Urothelium cell line (cell line): ENCODE measurements at places on chromosomes 5 and 9.

GRCh38 chr9:81661339-81661738 lies 28.0 kb downstream of the TLE1 start:
- no peak for DNase-seq

- DNase-seq: peak; percentile 50
Measured at GRCh38 chr9:90773617-90774016, 28.0 kb upstream of the SYK start.

GRCh38 chr5:177454397-177455035 lies 7.9 kb downstream of the PRR7 start:
- DNase-seq: no peak

DNA sequence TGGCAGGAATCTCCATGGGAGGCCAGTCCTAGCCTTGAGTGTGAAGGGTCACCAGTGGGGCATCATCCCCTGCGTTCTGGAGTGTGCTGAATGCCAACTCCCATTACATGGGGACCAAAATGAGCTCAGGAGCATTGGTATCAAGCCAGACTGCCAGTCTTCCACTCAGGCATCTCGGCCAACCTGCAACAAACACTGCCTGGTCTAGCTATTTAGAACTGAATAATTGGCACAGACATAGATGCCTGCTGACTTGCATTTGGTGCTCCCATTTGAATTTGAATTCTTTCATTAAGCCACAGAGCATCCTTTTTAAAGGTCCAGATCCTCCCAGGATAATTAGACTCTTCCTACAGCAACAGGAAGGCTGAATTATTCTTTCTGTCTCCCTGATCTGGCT lies 116.6 kb upstream of the ABCA1 start:
- no peak for DNase-seq

DNA sequence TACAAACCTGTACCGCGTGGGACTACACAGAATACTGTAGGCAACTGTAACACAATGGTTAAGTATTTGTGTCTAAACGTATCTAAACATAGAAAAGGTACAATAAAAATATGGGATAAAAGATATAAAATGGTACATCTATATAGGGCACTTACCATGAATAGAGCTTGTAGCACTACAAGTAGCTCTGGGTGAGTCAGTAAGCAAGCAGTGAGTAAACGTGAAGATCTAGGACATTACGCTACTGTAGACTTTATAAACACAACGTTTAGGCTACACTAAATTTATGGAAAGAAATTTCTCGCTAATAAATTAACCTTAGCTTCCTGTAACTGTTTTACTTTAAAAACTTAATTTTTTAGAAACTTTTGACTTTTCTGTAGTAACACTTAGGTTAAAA lies 46.5 kb downstream of the MRPS27 start:
- DNase-seq: no peak

DNA sequence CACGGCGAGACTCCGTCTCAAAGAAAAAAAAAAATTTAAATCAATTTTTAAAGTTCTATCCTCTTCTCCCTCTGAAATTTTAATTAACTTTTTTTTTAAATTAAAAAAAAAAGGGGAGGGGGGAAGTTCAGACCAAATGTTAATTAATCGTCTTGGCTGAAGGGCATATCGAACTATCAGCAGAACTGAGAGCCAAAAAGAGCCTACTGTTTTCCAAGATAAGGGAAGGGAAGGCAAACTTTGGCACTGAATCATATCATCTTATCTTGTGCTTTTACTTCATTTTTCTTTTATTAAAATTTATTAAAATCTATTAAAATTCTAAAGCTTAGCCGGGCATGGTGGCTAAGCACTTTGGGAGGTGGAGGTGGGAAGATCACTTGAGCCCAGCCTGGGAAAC lies 45.9 kb upstream of the MTMR12 start:
- no peak for DNase-seq

- no peak for DNase-seq
Measured at GRCh38 chr5:72878854-72879253, 62.4 kb downstream of the TNPO1 start.

DNA sequence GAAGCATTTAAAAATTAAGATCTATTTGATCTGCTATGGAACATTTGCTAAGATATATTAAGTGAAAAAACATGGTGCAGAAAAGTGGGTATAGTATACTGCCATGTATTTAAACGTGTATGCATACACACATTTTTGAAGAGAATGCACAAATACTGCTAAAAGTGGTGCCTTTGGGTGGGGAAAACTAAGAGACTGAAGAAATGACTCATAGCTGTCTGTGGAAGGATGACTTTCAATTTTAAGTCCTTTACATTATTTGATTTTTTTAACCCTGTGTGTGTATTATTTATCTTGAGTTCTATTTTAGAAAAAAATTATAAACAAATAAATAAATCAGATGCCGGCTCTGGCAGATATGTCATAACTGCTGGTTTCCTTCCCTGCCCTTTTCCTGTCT lies 120.7 kb upstream of the SLIT3 start:
- DNase-seq: no peak

DNA sequence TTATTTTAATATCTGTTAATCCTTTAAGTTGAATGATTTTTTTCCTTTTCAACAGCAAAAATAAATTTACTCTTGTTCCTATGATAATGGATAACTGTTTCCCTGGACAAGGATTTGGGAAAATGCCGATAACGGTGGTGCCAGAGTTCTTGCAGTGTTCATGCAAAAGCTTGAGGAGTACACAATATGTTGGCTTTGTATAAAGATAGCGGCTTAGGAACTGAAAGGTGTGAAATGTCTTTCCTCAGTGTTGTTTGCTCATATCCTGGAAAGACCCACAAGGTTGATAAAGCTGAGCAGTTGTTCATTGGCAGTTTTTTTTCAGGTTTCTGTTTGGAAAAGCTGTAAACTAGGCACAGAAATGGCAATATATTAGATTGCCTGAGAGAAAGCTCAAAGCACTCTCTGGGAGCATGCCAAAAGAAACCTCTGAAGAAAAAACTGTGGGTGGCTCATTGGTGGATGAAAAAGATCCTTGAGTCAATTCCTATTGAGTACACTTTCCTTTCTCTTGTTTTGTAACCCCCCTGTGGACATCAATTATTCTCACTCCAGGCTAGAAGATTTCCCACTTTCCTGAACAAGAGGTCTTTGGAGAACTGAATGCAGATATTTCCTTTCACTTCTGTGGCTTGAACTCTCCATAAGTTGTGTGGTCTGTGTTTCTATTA lies 117.2 kb upstream of the RGMB start:
- no peak for DNase-seq

DNA sequence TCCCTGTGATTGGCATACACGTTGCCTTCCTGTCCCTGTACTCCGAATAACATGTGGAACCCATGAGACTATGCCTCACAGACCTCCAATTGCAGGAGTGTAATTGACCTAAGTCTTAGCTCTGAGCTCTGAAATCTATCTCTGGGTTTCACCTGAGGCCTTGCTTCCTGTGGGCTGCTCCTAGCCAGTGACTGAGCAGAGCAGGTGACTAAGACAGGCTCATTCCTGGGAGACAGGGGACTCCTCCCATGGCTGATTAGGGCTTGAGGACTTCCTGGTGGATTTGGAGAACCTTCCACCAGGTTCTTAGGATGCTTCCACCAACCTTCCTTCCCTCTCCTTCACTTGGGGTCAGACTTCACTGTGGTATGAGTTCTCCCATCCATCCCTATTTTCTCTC lies 22.3 kb upstream of the MIER3 start:
- DNase-seq: no peak

GRCh38 chr9:5230554-5230953 lies 665 bp upstream of the INSL4 start:
- no peak for DNase-seq

DNA sequence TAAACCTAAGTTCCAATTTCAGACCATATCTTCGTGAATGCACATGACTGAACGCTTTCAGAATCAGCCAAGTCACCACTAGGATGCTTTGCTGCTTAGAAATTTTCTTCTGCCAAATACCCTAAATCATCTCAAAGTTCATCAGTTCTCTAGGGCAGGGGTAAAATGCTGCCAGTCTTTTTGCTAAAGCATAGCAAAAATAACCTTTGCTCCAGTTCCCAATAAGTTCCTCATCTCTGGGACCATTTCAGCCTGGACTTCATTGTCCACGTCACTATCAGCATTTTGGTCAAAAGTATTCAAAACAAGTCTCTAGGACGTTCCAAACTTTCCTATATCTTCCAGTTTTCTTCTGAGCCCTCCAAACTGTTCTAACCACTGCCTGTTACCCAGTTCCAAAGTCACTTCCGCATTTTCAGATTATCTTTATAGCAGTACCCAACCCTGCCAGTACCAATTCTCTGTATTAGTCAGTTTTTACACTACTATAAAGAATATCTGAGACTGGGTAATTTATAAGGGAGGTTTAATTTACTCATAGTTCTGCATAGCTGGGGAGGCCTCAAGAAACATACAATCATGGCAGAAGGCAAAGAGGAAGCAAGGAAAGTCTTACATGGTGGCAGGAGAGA lies 74.8 kb downstream of the NR3C1 start:
- no peak for DNase-seq

DNA sequence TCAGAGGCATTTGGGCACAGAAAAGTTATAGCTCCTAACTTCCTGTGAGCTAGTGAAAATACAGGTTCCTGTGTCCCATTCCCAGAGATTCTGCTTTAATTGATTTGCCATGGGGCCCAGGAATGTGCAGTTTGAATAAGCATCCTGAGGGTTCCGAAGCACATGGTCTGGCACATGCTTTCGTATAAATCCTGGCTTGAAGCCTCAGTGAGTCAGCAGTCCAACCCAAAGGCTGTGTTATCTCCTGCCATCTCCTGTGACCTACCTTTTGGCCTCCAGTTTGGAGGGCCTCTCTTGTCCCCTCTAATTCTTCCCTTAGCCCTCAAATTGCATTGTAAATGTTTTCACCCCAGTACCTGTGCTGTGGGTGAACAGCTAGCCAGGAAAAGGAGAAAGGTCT lies 183.8 kb downstream of the NR3C1 start:
- no peak for DNase-seq

DNA sequence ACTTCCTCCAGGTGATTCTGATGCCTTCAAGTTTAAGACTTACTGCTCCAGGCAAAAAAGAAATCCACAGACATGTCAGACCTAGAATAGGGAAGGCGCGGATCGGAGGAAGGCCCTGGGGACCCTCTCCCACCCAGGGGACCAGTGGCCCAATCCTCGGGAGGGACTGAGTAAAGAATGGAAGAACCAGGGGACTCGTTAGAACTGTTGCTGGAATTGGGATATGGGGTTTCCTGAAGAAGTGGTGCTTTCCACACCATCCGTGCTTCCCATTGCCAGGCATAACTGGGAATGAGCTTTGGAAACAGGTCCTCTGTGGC lies 63.8 kb upstream of the SLC25A51 start:
- DNase-seq: no peak

DNA sequence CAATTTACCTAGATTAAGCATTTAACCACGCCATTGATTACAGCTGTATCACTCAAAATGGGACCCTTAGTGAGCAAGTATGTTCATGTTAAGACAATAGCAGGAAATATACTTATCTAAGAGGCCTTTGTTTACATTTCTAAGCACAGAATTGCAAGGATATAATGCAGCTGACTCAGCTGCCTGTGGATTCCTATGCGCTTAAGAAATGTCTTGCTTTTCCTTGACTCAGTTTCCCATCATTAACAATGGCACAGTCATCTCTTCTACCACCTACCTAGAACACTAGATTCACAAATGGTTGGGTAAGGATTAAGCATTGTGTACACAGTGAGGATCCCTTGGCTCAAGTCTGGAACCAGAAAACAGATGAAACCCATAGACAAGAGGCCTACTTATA lies 163.8 kb downstream of the TSSK1B start:
- DNase-seq: no peak

DNA sequence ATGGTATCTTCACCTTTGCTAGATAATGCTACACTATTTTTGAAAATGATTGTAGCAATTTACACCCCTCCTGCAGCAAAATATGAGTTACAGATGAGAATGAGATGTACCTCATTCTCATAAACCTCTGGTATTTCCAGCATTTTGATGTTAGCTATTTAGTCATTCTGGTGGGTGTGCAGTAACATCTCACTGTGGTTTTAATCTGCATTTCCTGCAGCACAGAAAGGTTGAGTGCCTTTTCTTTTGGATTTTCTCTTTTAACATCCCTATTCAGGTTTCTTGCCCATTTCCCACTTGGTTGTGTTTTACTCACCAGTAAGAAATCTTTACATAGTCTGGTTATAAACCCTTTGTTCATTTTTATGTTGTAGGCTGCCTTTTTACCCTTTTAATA lies 206.2 kb downstream of the NR3C1 start:
- no peak for DNase-seq

GRCh38 chr5:78482948-78483347 lies 122.5 kb downstream of the SCAMP1 start:
- DNase-seq: no peak

GRCh38 chr9:14961372-14962068 lies 51.3 kb upstream of the FREM1 start:
- no peak for DNase-seq

DNA sequence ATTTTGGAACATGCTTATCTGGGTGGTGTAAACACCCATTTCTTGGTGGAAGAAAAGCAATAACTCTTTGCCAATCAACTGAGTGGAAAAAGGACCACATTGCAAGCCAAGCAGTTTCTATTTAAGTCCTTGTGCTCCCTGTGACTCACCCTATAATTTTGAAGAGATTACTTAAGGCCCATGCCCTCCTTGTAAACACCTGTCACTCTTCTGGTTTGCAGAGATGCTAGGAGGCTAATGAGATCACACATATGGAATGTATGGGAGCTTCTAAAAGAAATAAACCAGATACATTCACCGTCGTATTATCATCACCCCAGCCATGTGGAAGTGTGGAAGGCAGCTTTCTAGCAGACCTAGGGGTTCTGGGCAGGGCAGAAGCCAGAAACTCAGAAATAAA lies 337.1 kb downstream of the GADD45G start:
- DNase-seq: peak; percentile 87

- no peak for DNase-seq
Measured at GRCh38 chr5:102591650-102592049, 92.8 kb upstream of the SLCO6A1 start.

GRCh38 chr5:3002230-3002629 lies 250.8 kb upstream of the IRX2 start:
- DNase-seq: no peak

DNA sequence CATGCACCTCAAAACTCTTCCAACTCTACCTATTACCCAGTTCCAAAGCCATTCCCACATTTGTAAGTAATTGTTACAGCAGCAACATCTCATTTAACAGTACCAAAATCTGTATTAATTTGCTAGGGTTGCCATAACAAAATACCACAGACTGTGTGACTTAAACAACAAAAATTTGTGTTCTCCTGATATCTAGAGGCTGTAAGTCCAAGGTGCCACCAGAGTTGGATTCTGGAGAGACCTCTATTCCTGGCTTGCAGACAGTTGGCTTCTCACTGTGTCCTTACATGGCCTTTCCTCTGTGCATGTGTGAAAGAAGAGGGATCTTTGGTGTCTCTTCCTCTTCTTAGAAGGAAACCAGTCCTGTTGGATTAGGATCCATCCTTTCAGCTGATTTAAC lies 203.8 kb upstream of the PIK3R1 start:
- DNase-seq: no peak

- no peak for DNase-seq
Measured at GRCh38 chr5:1432296-1432695, 12.9 kb downstream of the SLC6A3 start.
